ENCODE measurements at places on chromosomes 2 and 18. TPM values are rescaled to one million over a fixed set of nuclear protein-coding genes. Genes with fewer than 3 reads are reported as not detected.

DNA sequence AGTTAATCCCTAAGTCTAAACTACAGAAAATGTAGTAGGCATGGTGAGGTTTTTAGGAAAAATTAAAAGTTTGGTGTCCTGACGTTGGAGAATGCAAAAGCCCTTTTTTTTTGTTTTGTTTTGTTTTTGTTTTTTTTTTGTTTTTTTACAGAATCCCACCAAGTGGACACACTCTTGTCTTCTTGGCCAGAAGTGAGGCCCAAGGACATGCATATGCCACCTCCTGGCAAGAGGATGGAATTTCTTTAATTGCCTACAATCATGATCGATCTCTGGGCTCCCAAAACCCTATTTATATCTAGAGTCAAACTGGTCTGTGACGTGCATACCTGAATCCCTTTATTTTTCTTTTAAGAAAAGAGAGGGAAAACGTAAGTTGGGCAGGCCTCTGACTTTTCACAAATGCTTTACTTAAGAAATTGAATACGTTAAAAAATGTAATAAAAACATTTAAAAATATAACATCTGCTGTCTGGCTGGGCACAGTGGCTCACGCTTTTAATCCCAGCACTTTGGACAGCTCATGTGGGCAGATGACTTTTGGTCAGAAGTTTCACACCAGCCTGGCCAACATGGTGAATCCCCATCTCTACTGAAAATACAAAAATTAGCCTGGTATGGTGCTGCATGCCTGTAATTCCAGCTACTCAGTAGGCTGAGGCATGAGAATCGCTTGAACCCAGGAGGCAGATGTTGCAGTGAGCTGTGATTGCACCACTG is 502.7 kb downstream of the CBLN2 start:
- H3K27me3 ChIP-seq: no peaks in the 10 kb centered on the region
- H3K36me3 ChIP-seq: no peaks in the 10 kb centered on the region
- H3K4me3 ChIP-seq: no peak overlapping the region

DNA sequence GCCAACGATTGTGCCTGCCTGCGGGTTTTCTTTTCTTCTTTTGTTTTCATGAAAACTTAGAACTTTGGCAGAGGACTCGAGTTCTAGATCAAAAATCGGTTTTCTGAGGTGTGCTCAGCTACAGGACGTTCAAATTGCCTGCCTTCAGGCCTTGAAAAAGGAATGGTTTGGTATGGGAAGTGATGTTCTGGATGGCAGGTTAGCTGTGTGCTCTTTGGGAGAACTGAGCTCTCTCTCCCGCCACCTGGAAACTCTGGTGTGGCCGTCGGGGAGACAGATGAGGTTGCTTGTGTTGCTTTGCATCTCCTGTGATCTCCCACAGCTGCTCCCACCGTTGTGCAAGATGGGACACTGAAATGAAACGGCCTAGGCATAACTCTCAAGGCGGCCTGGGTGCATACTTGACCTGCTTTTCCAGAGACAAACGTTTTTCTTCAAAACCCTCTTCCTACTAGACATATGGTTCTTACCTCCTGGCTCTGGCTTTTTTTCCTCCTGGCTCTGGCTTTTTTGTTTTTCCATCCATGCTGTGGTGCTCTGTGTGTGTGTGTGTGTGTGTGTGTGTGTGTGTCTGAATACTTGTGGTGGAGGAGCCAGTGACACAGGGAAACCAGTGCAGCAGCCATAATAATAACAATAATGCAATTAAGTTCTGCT is 2.0 kb downstream of the FMNL2 start:
- H3K36me3 ChIP-seq: no peaks in the 10 kb centered on the region
- peaks cover 25% of the 10 kb centered on the region for H3K4me1 ChIP-seq
- H3K27ac ChIP-seq: peak overlapping the region; percentile 84
- H3K4me3 ChIP-seq: peak overlapping the region; percentile 97
- no peaks in the 10 kb centered on the region for H3K27me3 ChIP-seq

- H3K27ac ChIP-seq: no peak overlapping the region
- H3K4me1 ChIP-seq: no peaks in the 10 kb centered on the region
- H3K4me3 ChIP-seq: no peak overlapping the region
- H3K36me3 ChIP-seq: no peaks in the 10 kb centered on the region
These were observed 134.8 kb upstream of the CREB1 start for GRCh38 chr2:207394812-207395534.

DNA sequence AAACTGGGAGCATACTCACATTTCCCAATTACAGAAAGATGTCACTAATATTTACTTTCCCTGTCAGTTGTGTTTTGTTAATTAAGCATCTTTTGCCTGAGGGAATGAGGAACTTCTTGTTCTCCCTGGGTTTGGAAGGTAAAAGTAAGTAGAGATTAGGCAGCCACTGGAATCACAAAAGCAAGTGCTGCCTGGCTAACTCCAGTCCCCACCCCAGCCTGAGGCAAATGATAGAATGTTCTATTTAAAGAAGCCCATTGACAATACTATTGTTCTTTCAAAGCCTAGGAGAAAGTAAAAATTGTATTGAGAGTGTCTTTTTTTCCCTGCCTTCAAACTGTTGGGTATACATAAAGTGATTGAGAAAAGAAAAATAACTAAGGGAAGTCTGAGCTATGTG is 93.8 kb downstream of the MBD2 start:
- no peak overlapping the region for H3K4me3 ChIP-seq
- no peak overlapping the region for H3K27ac ChIP-seq
- H3K36me3 ChIP-seq: no peaks in the 10 kb centered on the region
- peaks cover 5% of the 10 kb centered on the region for H3K4me1 ChIP-seq
- H3K27me3 ChIP-seq: no peaks in the 10 kb centered on the region

- H3K27ac ChIP-seq: peak overlapping the region; percentile 73
- peak overlapping the region; percentile 81 for H3K4me3 ChIP-seq
- no peaks in the 10 kb centered on the region for H3K27me3 ChIP-seq
- peaks cover 4% of the 10 kb centered on the region for H3K36me3 ChIP-seq
- peak; percentile 74 for DNase-seq
- H3K4me1 ChIP-seq: peaks cover 17% of the 10 kb centered on the region
These were observed 573 bp downstream of the PAIP2B start for GRCh38 chr2:71226096-71226964.

GRCh38 chr2:51441786-51442185 is 409.9 kb upstream of the NRXN1 start:
- no peak overlapping the region for H3K27ac ChIP-seq
- H3K4me1 ChIP-seq: no peaks in the 10 kb centered on the region
- DNase-seq: no peak

Gene AQP12B
- not detected for total RNA-seq

Gene EPB41L3
- 14.4 TPM for total RNA-seq

Gene SCG2
- total RNA-seq: not detected

Gene MAL
- 6.5 TPM for total RNA-seq
